ENCODE measurements at places on chromosomes 2 and 18.

- no peak for DNase-seq
Observed at GRCh38 chr2:43934567-43934966, 61.2 kb downstream of the LRPPRC start.

DNA sequence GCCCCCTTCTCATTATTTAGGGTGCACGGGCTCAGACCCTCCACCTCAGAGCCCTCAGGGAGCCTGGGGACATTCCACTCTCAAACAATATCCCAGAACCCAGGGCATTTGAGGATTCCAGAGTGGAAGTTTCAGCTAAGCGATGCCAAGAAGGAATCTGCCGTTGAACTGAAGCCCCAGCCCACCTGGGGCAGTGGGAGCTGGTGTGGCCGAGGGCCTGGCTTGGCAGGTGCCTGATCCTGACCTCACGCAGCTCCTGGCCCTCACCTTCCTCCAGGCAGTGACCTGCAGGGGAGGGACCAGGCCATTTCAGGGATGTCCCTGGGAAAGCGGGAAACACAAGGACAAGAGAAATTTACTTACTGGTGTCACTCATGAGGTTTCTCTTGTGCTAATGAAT lies 58.2 kb downstream of the ACKR3 start:
- no peak for DNase-seq

- no peak for DNase-seq
Observed at GRCh38 chr2:235432741-235433520, 60.9 kb upstream of the AGAP1 start.

DNA sequence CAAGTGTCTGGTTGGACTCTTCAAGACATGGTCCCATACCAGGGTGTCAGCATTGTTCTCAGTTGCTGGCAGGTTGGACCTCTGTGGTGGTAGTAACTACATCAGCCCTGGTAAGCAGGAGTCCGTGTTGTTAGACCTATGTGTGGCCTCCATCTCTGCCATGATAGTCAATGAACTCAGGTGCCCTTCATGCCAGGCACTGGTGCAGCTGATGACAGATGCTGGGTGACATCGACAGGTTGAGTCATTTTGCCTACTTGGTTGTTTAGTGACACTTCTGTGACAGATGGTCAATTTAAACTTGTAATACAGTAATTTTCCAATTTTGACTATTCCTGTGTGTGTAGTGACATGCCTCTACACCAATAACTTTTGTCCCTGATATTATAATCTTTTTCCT lies 189.7 kb downstream of the SP3 start:
- no peak for DNase-seq

DNA sequence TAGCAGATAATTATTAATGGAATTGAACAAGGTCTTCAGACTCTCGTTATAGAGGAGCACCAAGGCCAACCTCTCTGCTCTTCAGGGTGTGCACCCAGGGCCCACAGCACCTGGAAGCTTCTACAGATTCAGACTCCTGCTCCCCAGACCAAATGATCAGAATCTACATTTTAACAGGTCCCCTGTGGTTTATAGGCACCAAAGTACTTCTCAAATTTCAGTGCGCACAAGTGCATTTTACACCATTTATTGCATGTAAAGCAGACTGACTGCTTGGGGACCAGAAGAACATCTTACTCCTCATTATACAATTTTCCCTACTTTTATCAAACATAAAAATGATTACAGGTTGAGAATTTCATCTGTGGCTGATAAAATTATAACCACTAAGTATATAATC lies 163.9 kb downstream of the COL4A4 start:
- DNase-seq: no peak

DNA sequence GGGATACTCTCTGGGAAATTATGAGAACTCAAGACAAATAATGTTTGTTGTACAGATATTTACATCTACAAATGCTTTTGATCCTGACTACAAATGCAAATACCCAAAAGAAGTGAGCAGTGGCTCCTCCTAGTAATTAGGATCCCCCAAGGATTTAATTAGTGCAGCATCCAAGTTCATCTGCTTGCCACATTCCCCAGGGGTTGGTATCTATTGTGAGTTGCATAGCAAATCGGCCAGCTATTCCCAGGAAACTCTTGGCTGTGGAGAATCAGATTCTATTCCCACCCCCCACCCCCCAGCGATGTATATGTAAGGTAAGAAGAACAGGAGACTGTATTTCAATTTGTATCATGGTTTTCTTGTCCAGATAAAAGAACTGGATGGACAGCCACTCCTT lies 725.1 kb upstream of the CDH7 start:
- no peak for DNase-seq

GRCh38 chr2:24586955-24587354 lies 95.9 kb downstream of the NCOA1 start:
- DNase-seq: no peak

- DNase-seq: no peak
Observed at GRCh38 chr2:16760426-16760825, 94.8 kb upstream of the CYRIA start.

- no peak for DNase-seq
Observed at GRCh38 chr2:10915731-10916276, 4.1 kb downstream of the KCNF1 start.

GRCh38 chr2:134949981-134950708 lies 31.5 kb downstream of the CCNT2 start:
- DNase-seq: no peak

DNA sequence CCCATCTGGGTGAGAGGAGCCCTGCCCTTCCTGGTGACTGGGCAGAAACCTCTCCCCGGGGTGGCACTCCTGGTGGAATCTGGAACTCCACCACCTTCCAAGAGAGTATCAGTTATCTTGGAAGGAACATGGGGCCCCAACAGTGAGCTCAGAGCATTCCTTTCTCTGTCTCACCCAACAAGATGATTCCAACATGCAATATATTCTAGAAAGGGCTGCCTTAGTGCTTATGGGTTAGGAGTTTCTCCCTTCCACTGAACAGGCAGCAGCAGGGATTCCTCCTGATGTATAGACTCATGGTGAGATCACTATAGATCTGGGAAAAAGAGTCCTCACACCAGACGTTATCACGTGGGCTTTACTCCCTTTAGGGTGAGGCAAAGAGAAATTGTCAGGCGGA lies 147.1 kb downstream of the COL4A4 start:
- no peak for DNase-seq

- no peak for DNase-seq
Observed at GRCh38 chr2:162821176-162821575, 17.4 kb downstream of the KCNH7 start.

GRCh38 chr2:30484995-30485394 lies 37.9 kb downstream of the LCLAT1 start:
- DNase-seq: no peak

GRCh38 chr2:64128943-64129391 lies 15.3 kb downstream of the PELI1 start:
- no peak for DNase-seq

GRCh38 chr2:43653506-43653905 lies 16.4 kb downstream of the PLEKHH2 start:
- no peak for DNase-seq

DNA sequence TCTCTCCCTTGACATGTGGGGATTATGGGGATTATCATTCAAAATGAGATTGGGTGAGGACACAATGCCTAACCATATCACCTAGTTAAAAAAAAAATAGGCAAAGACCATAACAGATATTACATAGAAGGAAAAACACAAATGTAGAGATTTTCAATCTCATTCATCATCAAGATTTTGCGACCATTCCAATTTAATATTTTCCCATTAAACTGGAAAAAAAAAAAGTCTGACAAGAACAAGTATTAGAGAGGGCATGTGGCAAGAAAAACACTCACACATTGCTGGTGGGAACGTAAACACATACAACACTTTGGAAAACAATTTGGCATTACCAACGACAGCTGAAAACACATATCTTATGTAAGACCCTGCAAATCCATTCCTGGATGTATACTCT lies 71.0 kb upstream of the MYCN start:
- DNase-seq: no peak

DNA sequence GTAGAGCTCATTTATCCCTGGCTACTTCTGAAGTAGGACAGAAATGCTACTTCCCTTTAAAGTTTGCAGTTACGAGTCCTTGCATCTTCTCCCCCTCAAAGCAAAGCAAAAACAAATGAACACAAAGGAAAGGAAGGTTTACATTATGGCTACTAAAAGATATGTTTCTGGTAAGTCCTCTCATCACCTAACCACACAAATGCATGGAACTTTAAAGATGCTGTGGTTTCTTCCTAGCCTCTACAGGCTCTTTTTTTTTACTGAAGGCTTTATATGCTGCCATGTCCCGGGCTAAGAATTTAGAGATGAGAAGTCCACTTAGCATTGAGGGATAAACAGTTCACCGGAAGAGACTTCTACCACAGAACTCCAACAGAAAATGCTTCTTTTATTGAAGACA lies 291.2 kb downstream of the SS18 start:
- DNase-seq: no peak

- no peak for DNase-seq
Observed at GRCh38 chr2:47069628-47070154, 85.4 kb downstream of the STPG4 start.

GRCh38 chr18:26524504-26525351 lies 23.6 kb downstream of the KCTD1 start:
- DNase-seq: no peak

DNA sequence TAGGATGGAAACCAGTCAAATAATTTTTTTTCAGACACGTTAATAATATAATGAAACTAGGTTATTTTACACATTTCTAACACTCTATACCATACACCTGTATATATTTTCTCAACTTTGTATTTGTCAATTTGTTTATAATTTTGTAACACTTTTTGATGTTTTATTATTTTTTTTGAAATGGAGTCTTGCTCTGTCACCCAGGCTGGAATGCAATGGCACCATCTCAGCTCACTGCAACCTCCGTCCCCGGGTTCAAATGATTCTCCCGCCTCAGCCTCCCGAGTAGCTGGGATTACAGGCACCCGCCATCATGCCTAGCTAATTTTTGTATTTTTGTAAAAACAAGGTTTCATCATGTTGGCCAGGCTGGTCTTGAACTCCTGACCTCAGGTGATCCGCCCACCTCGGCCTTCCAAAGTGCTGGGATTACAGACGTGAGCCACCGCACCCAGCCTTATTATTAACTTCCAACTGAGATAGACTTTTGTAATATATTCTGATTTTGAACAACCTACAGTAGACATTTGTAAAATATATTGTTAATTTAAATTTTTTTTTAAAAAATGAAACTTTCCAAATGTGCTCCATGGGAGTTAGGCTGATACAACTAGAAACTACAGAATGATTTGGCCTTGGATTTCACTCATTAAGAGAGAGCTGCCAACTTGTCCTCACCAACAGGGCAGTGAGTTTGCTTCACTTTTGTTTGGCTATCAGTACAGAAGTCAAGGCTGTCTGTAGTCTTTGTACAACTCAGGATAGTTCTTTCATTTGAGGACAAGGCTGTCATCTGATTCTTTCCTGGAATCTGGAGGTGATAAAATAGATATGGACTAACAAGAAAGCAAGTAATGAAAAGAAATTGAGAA lies 33.9 kb upstream of the COBLL1 start:
- no peak for DNase-seq

- no peak for DNase-seq
Observed at GRCh38 chr2:234615643-234616356, 118.9 kb upstream of the ARL4C start.

DNA sequence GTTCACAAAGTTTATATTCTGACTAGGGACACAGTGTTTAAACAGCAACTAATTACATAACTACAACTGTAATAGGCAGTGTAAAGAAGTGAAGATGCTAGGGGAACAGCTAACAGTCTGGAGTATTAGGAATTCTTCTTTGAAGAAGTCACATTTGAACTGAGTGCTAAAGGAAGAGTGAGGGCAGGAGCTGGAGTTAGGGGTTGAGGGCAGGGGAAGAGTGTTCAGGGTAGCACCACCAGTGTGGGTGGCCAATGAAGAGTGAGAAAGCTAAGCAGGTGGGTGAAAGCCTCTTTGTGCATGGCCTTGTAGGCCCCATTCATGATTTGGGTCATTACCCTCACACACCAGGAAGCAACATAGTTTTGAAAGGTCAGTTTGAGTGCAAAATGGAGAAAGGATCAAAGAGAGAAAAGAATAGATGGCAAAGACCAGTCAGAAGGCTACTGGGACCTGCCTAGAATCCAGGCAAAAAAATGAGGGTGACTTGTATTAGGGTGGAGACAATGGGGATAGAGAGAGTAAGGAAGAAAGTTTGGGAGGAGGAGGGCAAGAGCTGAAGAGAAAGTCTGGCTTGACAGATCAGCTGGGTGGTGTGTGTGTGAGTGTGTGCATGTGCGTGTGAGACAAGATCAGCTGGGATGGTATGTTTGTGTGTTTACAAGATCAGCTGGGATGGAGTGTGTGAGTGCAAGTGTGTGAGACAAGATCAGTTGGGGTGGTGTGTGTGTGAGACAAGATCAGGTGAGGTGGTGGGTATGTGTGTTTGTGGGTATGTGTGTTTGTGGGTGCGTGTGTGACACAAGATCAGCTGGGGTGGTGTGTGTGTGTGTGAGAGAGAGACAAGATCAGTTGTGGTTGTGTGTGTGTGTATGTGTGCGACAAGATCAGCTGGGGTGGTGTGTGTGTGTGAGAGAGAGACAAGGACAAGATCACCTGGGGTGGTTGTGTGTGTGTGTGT lies 43.6 kb upstream of the AGPS start:
- no peak for DNase-seq

DNA sequence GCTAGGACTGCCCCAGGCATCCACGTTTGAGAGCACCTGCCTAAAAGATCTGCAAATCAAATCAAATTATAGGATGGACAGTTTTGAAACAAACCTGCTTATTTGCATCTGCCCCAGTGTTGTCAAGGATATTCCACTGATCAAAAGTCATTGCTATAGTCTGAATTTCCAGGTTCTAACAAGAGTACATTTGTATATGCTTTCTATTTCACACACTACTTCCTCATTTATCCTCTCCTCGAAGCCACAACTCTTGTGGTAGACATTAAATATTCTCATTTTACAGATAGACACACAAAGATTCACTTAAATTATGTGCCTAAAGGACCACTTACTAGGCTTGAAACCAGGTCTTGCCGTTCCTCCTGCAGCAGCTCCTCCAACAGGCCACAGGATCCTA lies 11.9 kb upstream of the TET3 start:
- no peak for DNase-seq

- no peak for DNase-seq
Observed at GRCh38 chr2:196224756-196225155, 53.4 kb upstream of the STK17B start.

GRCh38 chr2:130841741-130842365 lies 5.1 kb downstream of the ARHGEF4 start:
- no peak for DNase-seq

DNA sequence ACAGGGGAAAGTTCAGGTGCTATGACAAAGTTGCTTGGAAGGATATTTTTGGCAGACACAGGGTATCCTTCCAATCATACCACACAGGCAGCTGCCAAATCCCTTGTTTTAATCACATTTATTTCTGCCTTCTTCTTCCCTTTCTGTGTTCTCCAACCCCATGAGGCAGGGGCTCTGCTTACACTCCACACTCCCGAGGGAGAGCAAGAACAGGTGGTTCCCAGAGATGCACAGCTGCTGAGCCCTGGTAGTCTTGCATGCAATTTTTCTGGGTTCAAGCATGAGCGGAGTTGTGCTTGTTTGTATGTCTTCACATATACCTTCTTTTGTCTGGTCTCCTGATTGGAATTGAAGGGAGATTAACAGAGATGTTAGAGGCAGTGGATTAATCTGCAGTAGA lies 251.7 kb upstream of the ST6GAL2 start:
- DNase-seq: no peak

- no peak for DNase-seq
Observed at GRCh38 chr2:40028792-40029488, 249.9 kb upstream of the THUMPD2 start.
